Caco-2 (cell line): ENCODE measurements at places on chromosomes 2 and 18.

DNA sequence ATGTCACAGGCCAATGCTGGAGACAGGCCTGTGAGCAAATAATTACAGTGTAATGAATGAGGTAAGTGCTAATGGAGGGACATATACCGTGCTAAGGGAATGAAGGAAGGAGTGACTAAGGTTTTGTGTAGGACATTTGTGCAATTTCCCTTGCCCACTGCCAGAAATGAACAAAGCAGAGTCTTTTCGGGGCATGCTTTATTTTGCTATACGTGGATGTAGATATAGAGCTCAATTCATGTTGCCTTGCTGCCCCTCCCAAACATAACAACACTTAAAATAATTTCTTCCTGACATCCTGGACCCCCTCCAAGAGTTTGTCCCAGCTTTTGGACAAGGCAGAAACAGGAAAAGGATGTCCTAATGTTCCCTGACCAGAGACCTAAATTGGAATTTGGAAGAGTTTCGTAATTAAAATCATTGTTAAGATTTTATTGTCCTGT lies 23.7 kb upstream of the CD28 start:
- DNase-seq: no peak

GRCh38 chr2:205176546-205176945 lies 505.8 kb upstream of the NRP2 start:
- no peak for DNase-seq

DNA sequence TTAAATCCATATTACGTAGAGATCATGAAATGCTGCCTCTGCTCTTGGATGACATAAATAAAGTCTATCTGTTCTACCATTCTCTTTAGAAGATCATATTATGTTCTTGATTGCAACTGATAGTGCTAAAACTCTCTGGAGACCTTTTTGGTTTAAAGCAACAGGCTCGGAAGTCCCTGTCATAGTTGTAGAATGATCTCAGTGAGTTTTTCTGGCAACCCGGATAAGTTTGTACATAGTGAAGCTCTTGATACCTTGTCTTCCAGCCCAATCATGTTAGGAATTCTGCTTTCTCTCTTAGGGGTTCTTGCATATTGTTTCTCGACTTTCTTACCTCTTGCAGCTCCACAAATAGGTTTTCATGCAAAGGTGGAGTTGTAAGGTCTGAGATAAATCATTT lies 156.1 kb downstream of the TTC27 start:
- DNase-seq: no peak

- DNase-seq: no peak
Observed at GRCh38 chr2:113851640-113852039, 38.2 kb upstream of the ACTR3 start.

- no peak for DNase-seq
Observed at GRCh38 chr2:7774481-7774880, 857.3 kb downstream of the RNF144A start.

DNA sequence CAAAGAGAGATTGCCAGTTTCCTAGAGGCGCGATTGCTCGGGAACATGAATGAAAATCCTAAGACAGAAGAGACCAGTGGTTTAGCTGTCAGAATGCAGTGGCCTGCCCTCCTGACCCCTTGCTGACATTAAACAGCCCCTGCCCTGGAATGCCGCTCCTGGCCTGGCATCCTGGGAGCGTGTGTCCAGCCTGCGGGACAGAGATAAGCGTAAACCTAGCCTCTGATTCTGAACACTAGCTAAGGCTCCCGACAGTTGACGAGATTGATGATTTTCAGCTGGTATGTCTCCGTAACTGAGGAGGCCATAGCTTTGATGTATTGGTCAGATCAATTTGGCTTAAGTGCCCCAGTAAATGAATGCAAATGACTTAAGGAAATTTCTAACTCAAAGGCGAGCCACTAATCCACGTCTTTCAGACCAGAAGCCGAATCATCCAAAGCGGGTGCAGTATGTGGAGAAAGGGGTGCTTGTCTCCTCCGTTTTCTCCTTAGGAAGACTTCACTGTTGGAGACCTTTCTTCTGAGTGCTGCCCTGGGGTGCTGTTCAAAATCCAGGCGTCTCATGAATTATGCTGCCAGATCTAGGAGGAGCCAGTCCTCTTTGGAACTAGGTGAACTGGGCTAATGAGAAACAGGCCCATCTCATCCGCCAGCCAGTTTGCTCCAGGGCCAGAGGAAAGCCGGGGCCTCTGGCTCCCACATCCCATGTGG lies 142.5 kb upstream of the L3MBTL4 start:
- peak; percentile 62 for DNase-seq

DNA sequence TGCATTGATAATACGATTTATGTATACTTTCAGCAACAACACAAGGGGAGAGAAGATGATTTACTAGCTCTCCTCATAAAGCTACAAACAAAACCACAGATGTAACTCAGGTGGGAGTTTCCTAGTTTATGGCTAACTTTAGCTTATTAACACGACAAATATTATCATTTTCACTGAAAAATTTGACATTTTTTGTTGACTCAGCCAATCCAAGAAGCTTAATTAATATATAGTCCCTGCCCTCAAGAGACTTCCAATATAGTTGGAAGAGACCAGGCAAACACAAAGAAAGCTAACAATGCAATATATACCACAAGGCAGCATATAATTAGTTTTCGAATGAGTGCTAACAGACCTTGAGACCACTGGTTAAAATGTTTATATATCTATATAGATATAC lies 775 bp downstream of the WDR12 start:
- DNase-seq: no peak

GRCh38 chr18:62632788-62633455 lies 82.4 kb upstream of the PHLPP1 start:
- no peak for DNase-seq

- peak; percentile 26 for DNase-seq
Observed at GRCh38 chr2:85796341-85797262, 42.8 kb downstream of the ATOH8 start.

- DNase-seq: no peak
Observed at GRCh38 chr2:14616342-14616741, 16.2 kb upstream of the LRATD1 start.

DNA sequence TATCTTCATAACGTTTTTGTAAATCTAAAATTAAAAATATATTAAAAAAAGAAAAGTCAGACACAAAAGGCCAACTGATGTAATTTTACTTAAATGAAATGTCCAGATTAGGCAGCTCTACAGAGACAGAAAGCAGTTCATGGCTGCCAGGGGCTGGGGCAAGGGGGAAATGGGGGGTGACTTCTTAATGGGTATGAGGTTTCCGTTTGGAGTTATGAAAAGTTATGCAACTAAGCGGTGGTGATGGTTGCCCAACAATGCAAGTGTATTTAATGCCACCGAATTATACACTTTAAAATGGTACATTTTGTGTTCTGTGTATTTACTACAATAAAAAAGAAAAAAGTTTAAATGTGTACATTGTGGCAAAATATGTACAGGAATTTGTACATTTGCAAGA lies 70.2 kb upstream of the TEX51 start:
- DNase-seq: no peak

DNA sequence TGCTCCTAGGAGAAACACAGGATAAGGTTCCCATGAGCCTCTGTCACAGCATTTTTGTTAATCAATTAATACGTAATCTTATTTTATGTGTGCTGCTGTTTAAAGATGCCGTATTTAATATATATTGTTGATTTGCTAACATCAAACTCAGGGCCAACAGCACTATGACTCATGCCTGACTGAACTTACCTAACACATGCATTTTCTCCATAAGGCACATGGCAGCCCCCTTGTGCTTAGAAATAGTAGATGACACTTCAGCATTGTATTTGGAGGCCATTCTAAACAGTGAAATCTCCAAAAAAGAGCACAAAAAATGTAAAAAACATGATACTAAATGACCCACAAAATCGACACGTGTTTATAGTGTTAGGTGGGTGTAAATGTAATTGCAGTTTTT lies 314.8 kb downstream of the MYCN start:
- DNase-seq: no peak

GRCh38 chr2:98157557-98157956 lies 70.6 kb downstream of the VWA3B start:
- DNase-seq: no peak

- no peak for DNase-seq
Observed at GRCh38 chr2:175890636-175891242, 111.3 kb downstream of the LNPK start.

DNA sequence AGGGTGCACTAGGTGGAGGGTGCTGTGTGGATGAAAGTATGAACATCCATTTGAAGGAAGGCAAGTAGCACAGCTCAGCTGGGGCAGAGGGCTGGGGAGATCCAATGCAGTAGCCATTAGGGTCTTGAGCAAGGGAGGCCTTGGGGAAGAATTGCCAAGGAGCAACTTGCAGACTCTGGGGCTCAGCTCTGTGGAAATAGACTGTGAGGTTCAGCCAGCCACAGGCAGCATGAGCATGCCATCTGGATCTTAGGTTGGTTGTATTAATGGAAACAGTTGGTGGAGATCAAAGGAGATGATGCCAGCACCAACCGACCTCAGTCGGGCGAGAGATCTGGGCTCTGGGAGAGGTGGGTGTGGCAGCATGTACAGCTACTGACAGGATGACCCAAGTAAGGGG lies 5.6 kb downstream of the ZAP70 start:
- DNase-seq: no peak

DNA sequence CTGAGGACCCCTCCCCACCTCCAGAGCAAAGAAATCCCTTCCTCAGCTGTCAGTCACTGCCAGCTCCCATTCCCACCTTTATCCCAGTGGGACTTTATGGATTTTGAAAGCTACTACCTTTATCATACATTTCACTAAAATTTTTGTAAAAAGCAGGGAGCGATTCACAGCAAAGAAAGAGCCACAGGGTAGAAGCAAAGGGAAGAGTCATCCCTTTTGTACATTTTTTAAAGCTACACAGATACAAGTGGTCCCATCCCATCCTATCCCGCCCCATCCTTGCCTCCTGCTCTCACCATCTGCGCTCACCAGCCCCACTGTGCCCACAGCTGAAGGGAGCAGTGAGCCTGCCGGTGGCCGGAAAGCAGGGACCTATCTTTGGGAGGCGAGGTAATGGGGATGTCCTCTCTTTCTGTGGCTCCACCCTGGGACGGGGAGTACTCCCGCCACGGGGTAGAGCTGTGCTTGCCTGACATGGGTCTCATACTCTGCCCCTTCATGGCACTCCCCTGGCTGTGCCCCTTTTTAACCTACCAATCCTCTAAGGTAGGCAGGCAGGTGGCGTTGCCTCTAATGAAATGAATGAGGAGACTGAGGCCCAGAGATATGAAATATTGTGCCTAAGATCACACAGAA lies 13.2 kb downstream of the SH2D6 start:
- DNase-seq: no peak

GRCh38 chr2:8986327-8986976 lies 17.0 kb downstream of the MBOAT2 start:
- no peak for DNase-seq

DNA sequence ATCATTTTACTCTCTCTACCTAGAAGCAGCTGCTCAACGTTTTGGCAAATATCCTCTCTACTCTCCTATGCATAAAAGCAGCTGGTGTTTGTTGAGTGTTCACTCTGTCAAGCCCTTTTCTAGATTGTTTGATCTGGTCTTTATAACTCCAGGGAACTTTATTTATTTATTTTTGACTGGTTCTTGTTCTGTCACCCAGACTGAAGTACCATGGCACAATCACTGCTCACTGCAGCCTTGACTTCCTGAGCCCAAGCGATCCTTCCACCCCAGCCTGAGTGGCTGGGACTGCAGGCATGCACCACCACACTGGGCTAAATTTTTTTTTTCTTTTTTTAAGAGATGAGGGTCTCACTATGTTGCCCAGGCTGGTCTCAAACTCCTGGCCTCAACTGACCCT lies 12.7 kb downstream of the CATIP start:
- no peak for DNase-seq

GRCh38 chr18:28108814-28109213 lies 68.1 kb downstream of the CDH2 start:
- no peak for DNase-seq

DNA sequence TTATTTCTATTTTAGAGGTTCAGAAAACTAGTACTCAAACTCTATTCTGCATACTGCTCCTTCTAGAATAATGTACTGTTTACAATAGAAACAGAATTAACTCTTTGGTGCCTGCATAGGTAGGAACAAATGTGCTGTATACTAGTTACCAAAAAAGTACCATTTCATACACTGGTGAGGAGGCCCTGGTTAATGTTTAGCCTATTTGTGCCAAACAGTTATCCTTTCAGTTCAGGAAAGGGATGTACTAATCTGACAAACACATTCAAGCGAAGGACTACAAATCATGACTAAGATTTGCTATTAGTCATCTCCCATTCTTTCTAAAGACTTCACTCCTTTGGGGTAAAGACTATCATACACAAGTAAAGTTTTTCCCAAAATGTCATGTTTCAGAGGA lies 47.4 kb downstream of the EXOC6B start:
- DNase-seq: no peak

GRCh38 chr2:239034561-239035341 lies 186.9 kb downstream of the TWIST2 start:
- no peak for DNase-seq

DNA sequence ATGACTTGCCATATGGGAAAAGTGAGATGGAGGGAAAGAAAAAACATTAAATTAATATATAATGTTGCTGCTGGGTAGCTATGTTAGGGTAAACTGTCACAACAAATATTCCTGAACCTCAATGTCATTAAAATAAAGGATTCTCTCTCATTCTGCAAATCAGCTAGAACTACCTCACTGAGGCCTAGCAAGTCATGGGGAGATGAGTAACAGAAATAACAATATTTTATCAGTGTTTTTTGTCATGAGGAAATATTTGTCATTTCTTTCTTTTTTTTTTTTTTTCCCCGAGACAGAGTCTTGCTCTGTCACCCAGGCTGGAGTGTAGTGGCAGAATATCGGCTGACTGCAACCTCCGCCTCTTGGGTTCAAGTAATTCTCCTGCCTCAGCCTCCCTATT lies 1282.3 kb upstream of the NRXN1 start:
- DNase-seq: no peak

DNA sequence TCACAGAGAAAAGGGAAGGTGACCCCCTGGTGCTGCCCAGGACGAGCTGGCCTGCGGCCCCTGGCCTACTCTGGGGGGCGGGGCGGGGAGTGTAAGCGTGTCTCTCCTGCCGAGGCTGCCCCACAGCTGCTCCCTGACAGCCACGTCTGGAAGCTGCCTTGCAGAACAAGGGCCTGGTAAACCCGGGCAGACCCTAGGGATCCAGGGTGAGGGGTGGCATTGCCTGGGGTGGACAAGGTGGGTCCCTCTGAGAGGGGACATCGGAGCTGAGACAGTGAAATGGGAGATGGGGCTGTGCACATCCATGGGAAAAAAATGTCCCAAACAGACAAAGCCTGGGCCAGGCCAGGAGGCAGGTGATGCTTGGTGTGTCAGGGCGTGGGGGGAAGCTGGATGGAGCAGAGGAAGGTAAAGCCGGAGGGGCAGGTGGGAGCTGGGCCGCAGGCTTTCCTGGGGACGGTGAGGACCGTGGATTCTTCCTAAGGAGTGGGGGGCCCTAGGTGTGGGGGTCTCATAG lies 66.0 kb upstream of the HDAC4 start:
- no peak for DNase-seq

DNA sequence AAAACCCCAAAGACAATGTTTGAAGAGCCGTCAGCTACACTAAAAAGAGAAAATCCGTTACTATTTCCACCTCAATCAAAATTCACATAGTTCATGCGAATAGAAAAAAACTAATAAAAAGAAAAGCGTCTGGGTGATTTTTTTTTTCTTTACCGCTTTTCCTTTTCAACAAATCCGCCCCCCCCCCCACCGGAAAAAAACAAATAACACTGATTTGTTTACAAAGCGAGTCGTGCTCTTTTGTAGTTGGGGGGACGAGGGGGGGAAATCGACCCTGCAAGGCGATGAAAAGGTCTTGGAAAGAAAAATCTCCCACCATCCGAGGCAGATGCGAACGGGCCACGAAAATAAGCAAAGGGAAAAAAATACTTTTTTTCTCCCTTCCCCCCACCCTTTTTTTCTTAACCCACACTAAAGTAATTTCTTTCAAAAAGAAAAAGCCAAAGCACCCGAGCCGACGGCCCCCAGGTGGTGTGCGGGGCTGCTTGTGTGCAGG lies 638 bp downstream of the ZNF521 start:
- DNase-seq: no peak
